Hypothalamus (tissue), 51 donors: ENCODE measurements at places on chromosomes 16 and 17.

DNA sequence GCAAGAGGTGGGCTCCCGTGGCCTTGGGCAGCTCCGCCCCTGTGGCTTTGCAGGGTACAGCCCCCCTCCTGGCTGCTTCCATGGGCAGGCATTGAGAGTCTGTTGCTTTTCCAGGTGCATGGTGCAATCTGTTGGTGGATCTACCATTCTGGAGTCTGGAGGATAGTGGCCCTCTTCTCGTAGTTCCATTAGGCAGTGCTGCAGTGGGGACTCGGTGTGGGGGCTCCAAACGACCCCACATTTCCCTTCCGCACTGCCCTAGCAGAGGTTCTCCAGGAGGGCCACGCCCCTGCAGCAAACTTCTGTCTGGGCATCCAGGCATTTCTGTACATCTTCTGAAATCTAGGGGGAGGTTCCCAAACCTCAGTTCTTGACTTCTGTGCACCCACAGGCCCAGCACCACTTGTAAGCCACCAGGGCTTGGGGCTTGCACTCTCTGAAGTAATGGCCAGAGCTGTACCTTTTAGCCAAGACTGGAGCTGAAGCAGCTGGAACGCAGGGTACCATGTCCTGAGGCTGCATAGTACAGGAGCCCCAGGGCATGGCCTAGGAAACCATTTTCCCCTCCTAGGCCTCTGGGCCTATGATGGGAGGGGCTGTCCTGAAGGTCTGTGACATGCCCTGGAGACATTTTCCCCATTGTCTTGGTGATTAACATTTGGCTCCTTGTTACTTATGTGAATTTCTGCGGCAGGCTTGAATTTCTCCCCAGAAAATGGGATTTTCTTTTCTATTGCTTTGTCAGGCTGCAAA, 6.0 kb downstream of the PRKAR1A start:
- no peak for DNase-seq

DNA sequence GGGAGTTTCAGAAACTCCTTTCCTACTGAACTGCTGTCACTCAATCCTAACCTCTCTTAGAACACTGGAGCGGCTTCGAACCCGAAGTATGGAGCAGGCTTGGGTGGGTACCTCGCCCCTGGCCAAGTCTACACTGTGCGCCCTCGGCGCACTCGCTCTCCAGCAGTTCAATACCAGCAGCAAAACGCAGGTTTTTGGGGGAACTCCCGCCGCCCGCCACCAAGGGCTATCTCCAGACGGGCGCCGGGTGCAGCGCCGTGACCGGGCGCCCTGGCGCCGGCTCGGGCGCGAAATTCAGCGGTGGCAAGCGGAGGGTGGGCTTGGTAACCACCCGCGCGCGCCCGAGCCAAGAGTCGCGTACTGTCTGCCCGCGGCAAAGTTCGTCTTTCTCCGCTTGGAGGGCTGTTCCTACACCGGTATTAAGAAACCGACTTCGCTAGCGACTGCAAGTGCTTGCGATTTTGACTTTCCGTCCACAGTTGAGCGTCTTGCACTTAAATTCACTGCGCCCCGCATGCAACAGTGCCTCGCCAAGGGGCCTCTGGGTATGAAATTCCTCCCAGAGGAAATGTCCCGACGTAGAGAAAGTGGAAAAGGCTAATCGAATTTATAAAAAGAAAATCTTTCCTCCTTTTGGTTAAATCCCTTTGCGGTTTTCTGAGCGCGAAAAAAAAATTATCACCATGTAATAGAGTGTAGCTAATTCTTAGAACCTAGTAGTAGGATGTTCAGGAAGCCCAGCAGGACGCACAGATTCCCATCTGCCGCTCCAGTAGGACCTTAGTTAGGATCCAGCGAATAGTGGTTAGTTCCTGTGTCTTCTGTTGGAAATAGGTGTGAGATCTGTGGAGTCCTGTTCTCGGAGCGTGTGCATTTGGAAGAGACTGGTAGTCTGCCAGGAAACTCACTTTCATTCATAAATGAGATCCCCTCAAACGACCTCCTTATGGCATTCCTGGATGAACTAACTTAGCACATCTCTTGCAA, 5.0 kb upstream of the SALL1 start:
- no peak for DNase-seq

DNA sequence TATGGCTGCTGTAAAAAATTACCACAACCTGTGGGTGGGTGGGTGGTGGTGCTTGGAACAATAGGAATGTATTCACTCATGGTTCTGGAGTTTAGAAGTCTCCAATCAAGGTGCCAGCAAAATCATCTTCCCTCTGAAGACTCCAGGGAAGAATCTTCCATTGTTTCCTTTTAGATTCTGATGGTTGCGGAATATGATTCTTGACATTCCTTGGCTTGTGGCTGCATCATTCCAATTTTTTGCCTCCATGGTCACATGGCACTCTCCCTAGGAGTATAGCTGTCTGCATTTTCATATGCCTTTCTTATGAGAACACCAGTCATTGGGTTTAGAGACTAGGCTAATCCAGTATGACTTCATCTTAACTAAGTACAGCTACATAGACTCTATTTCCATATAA, 401.0 kb downstream of the HS3ST3B1 start:
- DNase-seq: no peak

DNA sequence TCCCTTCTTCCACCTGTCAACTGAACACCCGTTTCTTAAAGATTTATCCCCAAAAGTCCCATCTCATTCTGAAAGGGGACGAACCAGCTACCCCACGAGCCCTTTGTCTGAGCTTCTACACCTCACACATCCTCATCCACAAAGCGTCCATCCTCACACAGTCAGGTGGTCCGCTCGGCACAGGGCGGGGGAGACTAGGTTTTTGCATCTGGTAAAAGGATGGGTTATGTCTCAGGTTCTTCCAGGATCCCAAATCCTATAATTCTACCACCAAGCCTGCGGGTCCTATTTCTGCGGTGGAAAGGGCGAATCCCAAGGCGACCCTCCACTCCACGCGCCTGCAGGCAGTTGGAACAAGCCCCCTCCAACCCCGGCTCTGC, 458 bp downstream of the GFOD2 start:
- DNase-seq: no peak
